ENCODE measurements at places on chromosomes 11 and 22.

DNA sequence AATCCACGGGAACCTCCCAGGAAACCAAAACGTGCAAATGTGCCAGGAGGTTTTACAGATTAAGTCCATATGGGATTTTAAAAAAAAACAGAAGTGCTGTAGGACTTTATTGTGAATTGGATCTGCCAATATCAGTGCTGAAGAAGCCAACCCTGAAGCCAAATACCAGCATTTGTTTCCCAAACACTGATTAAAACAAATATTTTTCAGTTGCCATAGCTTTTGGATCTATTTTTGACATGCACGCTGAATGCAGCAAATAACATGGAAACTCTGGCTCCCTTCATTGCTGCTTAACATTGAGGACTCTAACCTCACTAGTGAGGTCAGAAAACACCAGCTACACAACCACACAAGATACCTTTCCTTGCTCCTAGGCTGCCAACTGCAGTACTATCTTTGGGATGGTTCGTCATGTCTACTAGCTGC, 28.4 kb upstream of the SIK2 start:
- DNase-seq, result no peak

GRCh38 chr11:46335890-46336562, 11.2 kb upstream of the DGKZ start:
- DNase-seq, result no peak

GRCh38 chr11:128728767-128729587, 35.1 kb downstream of the FLI1 start:
- no peak for DNase-seq

DNA sequence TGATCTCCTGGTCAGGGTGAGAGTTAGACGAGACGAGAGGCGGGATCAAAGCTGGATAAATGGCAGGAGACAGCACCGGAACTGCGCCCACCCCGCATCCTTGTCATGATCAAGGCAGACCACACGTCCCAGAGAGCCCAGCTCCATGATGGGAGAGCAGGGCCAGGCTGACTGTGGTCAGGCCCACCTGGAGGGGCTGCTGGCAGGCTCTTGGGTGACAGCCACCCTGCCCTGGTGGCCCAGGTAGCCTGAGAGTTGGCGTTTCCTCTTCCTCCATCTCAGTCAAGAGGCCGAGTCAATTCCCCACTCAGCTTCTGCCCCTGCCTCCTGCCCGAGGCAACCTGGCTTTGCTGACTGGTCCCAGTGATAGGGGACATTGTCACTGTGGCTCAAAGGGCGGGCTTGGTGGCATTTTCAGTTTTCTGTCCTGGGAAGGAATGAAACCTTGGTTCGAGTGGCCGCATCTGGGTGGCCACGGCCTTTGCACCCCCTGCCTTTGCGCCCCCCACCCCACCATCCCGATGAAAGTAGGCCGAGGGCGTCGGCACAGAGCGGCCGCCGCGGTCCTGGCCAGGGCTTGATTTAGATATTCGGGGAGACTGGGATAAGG, 60.8 kb upstream of the PPARA start:
- no peak for DNase-seq

DNA sequence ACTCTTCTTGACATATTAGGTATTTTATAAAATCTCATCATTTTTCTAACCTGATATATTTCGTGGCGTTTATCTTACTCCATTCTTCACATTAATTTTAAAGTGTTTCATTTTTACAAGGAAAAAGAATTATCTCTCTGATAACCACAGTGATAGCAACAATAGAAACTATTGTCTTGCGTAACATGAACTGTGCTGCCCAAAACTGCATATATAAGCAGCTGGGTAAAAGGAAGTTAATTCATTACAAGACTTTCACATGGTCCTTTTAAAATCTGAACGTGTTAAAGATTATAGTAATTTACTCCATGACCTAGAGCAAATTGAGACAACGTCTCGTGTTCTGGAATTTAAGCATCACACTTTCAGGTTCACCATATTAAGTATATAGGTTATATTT, 210.4 kb upstream of the GRIA4 start:
- no peak for DNase-seq

- DNase-seq, result no peak
These were observed 583 bp downstream of the PDGFD start for GRCh38 chr11:104163100-104164027.

- no peak for DNase-seq
These were observed 18.6 kb upstream of the EHF start for GRCh38 chr11:34602245-34602644.

- DNase-seq, result no peak
These were observed 13.1 kb upstream of the RPS19BP1 start for GRCh38 chr22:39545386-39546365.

DNA sequence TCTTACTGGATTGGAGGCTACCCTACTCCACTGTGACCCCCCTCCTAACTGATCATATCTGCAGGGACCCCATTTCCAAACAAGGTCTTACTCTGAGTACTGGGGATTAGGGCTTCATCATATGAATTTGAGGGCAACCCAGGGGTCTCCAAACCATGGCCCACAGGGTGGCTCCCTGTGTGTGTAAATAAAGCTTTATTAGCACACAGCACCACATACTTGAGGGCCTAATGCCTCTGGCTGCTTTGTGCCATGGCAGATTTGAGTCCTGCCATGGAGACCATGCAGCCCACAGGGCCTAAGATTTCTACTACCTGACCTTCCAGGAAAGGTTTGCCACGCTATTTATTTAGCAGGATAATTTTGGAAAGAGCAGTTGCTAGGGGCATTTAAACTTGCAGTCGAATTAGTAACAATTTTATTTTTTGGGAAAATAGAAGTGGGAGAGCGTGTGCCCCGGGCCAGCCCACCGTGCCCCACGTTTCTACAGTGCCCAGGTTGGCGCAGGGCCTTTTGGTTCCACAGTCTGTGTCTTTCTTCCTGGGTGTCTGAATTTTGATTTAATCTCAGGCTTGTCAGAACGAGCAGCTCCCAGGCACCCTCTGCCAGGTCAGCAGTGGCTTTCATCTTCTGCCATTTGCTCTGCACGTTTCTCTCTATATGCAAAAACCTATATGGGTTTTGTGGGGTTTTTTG, 92.3 kb downstream of the KCNQ1 start:
- DNase-seq, result no peak

- no peak for DNase-seq
These were observed 1.3 kb downstream of the CTSW start for GRCh38 chr11:65880844-65881421.

- DNase-seq, result no peak
These were observed 9.1 kb downstream of the GAL start for GRCh38 chr11:68693484-68693882.

- no peak for DNase-seq
These were observed 28.9 kb downstream of the CD5 start for GRCh38 chr11:61131186-61131585.

- no peak for DNase-seq
These were observed 18.6 kb downstream of the USH1C start for GRCh38 chr11:17525570-17525969.

DNA sequence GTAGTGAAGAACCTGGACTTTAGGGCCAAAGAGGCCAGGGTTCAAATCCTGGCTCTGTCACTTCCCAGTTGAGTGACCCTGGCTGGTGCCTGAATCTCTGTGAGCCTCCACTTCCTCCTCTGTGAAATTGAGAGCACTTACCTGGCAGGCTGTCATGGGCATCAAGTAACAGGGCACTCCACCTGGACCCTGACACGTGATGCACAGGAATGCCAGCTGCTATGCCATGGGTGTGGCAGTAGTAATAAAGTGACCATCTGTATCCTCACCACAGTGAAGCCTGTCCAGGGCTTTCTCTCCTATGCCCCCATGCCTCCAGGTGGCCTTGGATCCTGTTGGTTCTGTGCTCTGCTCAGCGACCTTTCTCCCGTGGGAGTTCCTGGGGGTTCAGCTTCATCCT, 29.8 kb upstream of the PPP6R3 start:
- DNase-seq, result no peak

DNA sequence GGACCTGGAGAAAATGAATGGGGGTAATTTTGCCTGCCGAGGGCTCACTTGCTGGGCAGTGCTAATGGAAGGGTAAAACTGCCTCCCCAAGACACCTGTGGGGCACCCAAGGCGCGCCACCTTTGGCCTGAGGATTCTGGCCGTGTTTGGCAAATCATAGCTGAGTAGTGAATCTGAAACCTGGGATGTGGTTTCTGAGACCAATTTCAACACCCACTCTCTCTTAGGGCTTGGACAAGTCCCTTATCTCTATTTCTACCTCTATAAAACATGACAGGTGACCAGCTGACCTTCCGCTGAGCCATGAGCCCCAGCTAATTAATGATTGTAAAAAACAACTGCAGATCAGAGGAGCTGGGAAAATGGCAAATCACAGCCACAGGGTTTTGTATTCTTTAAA, 1.5 kb upstream of the PACSIN3 start:
- no peak for DNase-seq

GRCh38 chr11:19091366-19091765, 25.6 kb upstream of the ZDHHC13 start:
- no peak for DNase-seq

GRCh38 chr11:1468473-1469066, 18.0 kb downstream of the MOB2 start:
- DNase-seq, result no peak

DNA sequence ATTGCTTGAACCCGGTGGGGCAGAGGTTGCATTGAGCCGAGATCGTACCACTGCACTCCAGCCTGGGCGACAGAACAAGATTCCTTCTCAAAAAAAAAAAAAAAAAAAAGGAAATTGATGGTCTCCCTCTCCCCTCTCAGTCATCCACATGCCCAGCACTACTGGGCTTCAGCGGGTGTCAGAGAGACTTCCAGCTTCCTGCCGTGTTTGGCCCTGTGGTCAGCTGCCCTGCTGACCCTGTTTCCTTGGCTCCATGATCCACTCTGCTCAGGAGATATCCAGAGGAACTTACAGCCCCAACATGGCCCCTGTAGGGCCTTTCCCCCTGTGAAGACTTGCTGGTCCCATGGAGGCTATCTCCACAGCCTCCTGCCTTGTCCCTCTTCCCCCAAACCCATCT, 6.1 kb upstream of the PNPLA3 start:
- no peak for DNase-seq

Measured in kidney epithelial cell (primary cell).